ENCODE measurements at places on chromosomes 16 and 17. TPM values are rescaled to one million over a fixed set of nuclear protein-coding genes. Genes with fewer than 3 reads are reported as not detected.

Gene CACNB1
- total RNA-seq: 8.8 TPM

Gene ENPP7
- total RNA-seq: not detected

GRCh38 chr16:59047114-59047513 lies 313.0 kb upstream of the GOT2 start:
- DNase-seq: no peak

DNA sequence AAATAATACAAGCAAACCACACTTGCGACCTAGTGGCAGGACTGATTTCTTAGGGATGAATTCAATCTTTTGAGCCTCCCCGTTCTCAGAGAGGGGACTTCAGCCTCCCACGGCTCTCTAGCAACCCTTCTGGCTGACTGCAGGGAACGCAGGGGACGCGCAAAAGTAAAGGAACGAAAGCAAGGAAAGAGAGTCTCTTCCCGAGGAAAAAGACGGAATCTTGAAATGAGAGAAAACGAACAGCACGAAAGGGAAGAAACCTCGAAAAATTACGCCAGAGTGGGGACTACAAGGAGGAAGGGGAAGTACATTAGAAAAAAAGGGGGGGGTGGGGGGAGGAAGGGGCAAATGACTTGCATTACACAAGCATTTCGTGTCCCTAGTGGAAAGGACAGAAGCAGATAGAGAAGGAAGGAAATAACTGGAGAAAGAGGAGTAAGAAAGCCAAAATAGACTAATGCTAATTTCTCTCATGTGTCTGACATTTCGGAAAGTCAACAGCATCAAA lies 1.2 kb downstream of the GRB2 start:
- DNase-seq: peak; percentile 40

GRCh38 chr16:64882078-64882784 lies 239.6 kb downstream of the CDH11 start:
- DNase-seq: no peak

DNA sequence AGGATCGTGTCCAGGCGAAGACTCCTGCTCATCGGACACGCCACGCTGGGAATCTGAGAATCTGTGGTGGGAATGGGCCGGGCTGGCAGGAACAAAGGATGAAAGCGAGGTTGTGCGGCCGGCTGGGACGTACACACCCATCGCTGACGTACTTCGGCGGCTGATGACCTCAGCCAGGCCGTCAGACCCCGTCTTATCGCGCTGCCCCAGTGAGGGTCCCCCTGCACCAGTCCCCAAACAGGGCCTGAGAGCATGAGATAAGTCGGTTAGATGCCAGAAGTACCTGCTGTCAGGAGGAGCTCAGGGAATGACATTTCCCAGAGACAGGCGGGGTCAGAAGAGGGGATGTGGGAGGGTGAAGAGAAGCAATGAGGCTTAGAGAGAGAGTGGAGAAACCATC lies 16.0 kb upstream of the SP6 start:
- DNase-seq: no peak

- DNase-seq: no peak
Measured at GRCh38 chr17:4033751-4034251, 69.6 kb upstream of the ATP2A3 start.

DNA sequence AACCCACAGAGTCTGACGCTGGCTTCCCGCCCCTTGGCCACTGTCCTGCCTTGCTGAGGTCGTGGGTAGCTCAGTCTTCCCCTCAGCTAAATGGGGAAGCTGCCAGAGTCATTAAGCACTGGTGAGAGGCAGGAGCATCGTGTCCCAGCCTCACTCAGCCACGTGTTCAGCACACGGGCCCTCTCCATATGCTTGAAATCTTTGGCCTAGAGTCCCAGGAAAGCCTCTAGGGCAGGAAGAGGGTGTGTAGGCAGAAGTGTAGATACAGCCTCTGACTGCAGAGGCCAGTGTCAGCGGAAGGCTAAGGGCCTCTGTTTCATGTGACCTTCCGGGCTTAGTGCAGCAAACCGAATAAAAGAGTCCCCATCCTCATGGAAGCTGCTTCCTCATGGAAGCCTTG lies 4.1 kb downstream of the DHODH start:
- no peak for DNase-seq

- DNase-seq: no peak
Measured at GRCh38 chr16:735982-736453, 4.8 kb downstream of the CIAO3 start.

- DNase-seq: no peak
Measured at GRCh38 chr16:53465606-53466280, 31.5 kb downstream of the RBL2 start.
